ENCODE measurements at places on chromosomes 5 and 9.
A peak's percentile ranks its signal among the peaks of the same experiment; 100 is the strongest.

GRCh38 chr9:106657926-106658325, 205.0 kb upstream of the ZNF462 start:
- DNase-seq = no peak

GRCh38 chr9:86128235-86128822, 29.0 kb upstream of the GOLM1 start:
- no peak for DNase-seq

- peak; percentile 63 for DNase-seq
Observed at GRCh38 chr5:65742565-65743231, 20.7 kb downstream of the NLN start.

- peak; percentile 91 for DNase-seq
Observed at GRCh38 chr9:128684325-128685199, 4.5 kb upstream of the SET start.

All from HT1080 (cell line).